ENCODE measurements at places on chromosomes 4 and X.

DNA sequence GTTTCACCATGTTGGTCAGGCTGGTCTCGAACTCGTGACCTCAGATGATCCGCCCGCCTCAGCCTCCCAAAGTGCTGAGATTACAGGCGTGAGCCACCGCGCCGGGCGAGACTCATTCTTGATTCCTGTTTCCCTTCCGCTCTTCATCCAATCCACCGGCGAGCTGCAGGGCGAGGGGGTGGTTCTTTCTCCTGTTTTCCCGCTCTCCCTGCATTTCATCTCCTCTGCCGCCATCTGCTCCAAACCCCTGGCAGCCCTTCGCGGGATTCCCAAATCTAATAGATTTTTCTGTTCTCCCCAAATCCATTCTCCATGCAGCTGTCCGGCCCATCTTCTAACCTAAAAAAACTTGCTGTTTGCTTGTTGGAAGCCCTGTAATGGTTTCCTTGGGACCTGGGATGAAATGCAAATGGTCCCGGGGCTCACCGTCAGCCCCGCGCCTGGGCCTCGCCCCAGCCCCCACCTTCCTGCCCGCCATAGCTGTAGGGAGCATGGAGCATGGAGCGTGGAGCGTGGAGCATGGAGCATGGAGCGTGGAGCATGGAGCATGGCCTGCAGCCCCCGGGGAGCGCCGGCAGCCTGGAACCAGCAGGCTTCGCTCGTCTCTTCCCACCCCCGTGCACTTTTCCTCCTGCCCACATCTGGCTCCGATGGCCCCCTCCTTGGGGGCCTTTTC is 1.1 kb downstream of the ZFP42 start:
- DNase-seq = no peak

- no peak for DNase-seq
These were observed 101.2 kb downstream of the CBR4 start for GRCh38 chr4:168908851-168909273.

- no peak for DNase-seq
These were observed 121.2 kb upstream of the MID1 start for GRCh38 chrX:10741550-10741949.

DNA sequence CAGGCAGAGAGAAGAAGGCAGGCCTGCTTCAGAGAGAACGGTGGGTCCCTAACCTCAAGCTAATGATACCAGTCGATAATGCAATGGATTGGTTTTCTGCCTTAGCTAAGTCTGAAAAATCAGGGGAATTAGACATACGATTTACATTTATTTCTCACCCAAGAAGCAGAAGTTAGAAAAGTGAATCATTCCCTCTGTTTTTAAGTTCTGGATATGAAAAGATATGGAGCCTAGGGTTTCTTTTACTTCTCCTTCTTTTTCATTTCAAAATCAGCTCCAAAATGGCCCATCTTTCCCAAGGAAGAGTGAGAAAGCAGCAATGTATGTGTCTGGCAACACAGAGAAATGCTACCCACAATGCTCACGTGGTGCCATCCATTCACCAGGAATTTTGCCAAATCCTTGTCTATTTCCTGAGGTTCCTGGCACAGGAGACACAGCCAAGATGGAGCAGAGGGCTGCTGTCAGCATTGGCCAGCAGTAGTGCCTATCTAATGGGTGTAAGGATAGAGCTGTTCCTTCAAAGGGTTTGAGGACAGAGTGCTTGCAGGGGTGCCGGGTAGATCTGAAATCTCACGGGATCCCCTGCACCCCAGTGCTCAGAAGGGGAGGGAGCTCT is 231.5 kb downstream of the MAML3 start:
- no peak for DNase-seq

- no peak for DNase-seq
These were observed 508.2 kb upstream of the FAM241A start for GRCh38 chr4:111636961-111637585.

DNA sequence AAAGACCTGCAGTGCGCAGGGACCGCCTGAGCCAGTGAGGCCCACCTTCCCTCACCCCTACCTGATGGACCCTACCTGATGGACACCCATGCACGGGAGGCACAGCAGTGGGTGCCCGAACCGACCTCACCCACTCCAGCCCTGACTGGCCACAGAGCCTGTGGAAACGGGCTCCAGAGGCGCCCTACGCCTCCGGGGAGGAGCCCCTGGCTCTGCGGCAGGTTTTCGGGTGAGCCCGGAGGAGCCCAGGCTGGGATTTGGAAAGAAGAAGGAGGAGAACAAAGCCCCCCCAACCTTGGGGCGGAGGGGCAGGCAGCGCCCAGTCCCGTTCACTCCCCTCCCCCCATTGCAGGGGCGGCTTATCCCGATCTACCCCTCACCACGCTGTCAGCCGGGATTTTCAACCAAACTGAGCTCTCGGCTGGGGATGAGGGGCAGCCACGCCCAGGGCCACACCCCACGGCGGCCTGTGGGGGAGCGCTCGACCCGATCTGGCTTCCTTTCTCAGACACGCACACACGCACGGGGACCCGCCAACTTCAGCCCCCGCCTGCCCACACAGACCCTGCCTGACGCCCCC is 675 bp downstream of the L1CAM start:
- DNase-seq = no peak

DNA sequence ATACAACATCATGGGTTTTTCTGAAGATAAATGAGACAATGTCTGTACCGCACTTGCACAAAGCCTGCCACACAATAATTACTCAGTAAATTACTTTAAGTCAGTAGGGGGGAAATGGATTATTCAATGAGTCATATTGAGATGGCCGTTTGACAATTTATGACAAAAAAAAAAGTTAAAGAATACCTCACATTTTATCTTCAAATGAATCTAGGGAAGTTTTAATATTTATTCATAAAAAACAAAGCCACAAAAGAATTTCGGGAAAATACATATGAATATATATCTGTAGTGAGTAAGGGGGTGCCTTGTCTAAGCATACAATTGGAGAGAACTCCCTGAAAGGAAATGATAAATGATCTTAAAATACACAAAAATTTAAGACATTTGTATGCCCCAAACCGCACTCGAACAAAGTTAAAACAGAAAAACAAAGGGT is 197.0 kb upstream of the SLC7A11 start:
- DNase-seq = no peak

DNA sequence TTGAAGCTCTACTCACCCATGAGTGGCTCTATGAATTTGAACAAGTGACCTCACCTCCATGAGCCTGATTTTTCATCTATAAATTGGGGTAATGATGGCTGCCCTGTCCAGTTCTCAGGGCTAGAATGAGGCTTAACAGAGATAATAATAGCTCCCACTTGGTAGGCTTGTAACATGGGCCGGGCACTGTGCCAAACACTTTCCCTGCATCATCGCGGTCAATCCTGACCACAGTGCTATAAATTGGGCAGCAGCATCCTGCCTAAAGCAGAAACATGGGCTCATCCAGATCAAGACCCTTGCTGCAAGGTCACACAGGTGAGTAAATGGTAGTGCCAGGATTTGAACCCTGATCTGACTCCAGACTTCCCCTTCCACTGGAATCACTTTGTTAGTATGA is 12.8 kb downstream of the APLN start:
- DNase-seq = no peak

GRCh38 chr4:740656-741282 is 35.1 kb downstream of the PCGF3 start:
- no peak for DNase-seq

- DNase-seq = no peak
These were observed 26.6 kb downstream of the NFKB1 start for GRCh38 chr4:102527695-102528283.

DNA sequence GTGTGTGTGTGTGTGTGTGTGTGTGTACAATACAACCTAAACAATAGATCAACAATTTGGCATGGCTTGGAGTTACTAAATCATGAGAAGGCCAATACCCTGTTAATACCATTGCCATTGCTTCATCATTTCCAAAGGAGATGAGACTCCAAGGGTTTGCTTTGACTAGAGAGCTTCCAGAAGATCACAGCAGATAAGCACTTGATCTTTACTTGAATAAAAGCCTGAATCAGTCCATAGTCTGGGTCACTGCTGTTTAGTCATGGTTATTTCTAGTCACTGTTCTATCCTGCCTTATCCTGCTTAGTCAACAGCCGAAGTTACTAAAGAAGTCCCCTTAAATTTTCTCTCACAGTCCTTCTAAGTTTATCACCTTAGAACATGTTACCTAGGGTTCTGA is 58.2 kb downstream of the RAB40AL start:
- DNase-seq = no peak

GRCh38 chr4:7105276-7105675 is 37.4 kb upstream of the GRPEL1 start:
- no peak for DNase-seq

DNA sequence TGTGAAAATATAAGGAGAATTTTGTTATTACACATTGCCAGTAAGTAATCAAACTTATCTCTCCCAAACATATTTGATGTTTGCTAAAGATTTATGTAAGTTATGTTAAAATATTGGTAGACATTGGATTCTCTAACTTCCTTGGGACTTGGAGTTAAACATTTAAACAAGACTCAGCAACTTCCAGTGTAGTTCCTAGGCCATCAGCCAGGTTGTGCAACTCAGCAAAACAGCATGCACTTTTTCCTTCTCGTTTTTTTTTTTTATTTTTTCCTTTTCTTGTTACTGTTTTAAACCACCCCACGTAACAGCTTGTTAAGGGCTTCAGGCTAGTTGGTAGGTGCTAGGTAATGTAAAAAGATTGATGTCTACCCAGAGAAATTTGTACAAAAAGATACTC is 510.4 kb downstream of the ANKRD50 start:
- DNase-seq = no peak

- DNase-seq = no peak
These were observed 2332.1 kb downstream of the PCDH7 start for GRCh38 chr4:33052241-33052640.
